ENCODE measurements at places on chromosomes 6 and 20.
A peak's percentile ranks its signal among the peaks of the same experiment; 100 is the strongest.

DNA sequence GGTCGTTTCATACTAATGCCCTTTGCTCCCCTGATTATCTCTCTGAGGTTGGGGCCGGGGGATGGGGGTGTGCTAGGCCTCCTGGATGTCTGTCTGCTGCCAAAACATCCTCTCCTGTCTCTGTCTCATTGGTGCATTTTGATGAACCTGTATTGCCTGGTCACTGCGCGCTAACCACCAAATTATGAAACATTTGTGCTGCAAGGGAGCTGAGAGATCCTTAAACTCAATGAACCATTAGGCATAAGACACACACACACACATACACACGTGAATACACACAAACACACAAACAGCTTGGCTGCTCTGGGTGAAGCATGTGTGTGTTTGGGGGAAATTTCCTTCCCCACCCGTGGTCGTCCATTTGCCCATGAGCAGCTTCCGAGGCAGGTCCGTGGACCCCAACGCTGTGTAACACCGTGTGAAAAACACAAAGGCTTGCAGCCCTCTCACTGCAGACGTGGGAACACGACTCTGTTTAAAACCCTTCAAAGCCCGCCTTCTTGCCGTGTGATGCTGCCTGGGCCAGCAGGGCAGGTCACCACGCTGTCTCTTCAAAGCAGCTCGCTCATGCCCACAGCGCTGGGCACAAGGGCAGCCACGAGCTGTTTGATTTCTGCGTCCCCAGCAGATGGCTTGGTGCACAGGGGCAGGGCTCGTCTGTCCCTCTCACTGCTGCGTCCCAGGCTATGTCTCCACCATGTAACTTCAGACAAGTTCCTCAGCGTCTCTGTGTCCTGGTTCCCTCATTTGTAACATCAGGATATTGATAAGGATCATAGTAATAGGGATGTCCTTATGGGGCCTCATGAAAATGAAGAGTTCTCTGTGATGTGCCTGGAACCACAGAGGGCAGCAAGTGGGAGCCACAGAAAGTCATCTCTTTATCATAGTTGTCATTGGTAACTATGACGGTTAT is 96.8 kb downstream of the CDH26 start:
- DNase-seq = peak; percentile 9

GRCh38 chr6:21741221-21742109 is 147.9 kb downstream of the SOX4 start:
- DNase-seq = no peak

- DNase-seq = no peak
Observed at GRCh38 chr6:72464246-72464645, 157.6 kb upstream of the KCNQ5 start.

DNA sequence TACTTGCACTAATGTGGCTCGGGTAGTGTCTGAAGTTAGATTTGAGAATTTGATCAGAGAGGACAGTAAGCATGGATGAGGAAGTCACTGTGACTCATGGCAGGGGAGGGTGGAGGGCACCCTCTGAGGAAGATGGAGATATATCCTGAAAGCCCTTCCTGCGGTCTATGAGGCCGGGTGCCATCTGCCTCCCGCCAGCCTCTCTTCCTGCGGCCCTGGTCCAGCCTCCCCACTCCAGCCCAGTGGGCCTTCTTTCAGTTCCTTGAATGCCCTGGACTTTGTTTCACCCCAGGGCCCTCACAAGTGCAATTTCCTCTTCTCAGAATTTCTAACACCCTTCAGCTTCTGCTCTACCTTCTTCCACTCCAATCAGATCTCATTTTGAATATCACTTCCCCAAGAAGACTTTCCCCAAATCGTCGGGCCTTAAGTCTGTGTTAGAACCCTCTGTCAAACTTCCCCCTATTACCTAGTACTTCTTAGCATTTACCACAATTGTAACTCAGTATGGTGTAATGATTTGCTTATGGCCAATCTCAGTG is 20.2 kb upstream of the TNFAIP3 start:
- DNase-seq = no peak

DNA sequence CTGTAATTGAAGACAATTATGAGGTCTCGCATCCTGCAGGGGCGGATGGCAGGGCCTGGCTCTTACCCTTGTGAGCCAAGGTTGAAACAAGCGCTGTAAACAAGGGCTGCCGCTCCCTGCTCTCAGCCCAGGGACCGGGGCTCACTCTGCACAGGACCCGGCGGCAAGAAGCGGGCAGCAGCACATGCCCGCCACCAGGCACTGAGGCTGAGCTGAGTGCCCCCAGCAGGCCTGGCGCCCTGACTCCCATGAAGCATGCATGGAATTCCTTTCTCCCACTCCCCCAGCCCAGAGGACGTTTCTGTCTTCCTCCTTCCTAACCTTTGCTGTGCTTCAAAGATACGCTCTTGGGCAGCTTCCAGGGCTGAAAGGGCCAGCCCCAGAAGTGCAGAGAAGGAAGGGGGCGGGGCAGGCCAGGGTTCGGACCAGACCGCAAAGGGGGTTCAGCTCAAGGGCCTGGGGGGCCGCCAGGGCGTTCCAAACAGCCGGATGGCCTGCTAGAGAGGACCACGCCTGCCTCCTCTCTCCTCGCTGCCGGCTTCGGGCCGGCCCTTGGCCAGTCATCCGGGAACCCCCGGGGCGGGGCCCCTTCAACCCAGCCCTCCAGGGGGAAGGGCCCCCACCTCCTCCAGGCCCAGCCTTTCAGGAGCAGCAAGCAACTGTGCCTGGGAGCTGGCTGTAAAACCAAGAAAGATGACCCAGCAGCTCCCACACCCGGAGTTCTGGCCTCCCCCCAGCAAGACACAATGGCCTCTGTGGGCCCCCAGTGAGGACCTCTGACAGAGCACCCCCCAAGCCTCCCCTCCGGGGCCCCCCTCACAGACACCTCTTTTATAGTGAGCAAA is 109.9 kb downstream of the NOL4L start:
- no peak for DNase-seq

DNA sequence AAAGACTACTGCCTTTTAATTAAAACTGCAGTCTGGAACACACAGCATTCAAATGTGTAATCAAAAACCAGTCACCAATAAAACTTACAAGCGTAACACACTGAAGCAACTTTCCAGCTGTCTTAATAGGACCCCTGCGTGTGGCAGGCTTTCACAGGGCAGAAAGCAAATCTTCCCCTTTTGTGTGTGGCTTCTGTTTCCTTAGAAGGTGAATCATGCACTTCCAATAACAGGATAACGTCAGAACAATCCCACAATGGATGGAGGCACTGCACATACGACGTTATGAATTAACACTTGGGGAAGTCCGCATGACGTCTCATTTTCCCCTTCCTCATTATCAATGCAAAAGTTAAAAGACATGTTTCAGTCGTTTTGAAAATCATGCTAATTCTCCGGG is 44.8 kb downstream of the INSM1 start:
- DNase-seq = no peak

- peak; percentile 34 for DNase-seq
Observed at GRCh38 chr20:37276494-37277252, 12.8 kb upstream of the MANBAL start.

DNA sequence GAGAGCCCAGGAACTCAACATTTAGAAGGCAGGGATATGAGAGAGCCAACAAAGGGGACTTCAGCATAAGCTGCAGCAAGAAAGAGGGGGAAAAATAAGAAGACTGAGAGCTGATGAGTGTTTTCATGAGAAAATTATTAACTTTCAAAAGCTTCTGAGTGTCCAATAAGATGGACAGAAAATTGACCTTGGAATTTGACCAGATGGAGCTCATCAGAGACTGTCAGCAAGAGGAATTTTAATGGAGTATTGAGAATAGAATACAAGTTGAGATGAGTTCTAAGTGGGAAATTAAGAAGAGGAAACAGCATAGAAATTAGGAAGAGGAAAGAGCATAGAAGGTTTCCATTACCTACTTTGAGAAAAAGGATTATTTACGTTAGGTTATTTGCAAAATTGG is 428.2 kb downstream of the LMBRD1 start:
- no peak for DNase-seq

- no peak for DNase-seq
Observed at GRCh38 chr20:14664101-14664500, 326.7 kb upstream of the FLRT3 start.

- no peak for DNase-seq
Observed at GRCh38 chr6:134651519-134651918, 298.4 kb downstream of the ALDH8A1 start.

DNA sequence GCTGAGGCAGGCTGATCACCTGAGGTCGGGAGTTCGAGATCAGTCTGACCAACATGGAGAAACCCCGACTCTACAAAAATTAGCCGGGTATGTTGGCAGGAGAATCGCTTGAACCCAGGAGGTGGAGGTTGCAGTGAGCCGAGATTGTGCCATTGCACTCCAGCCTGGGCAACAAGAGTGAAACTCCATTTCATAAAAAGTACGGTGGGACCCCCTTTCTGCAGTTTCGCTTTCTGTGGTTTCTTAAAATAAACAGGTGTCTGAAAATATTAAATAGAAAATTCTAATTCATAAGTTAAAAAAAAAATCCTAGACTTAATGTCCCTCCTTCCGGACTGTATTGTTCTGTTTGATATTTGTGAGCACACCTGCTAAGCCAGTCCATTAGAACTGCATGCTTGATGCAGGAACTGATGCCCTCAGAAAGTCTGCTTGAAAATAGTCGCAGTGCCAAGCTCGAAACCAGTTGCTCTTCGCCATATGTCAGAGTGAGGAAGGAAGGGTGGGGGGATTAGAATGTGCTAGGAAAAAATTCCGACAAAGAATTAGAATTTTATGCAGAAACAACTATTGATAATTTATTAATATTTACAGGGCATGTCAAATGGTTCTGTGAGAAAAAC is 85.9 kb downstream of the JARID2 start:
- no peak for DNase-seq

GRCh38 chr6:129567374-129567773 is 142.6 kb downstream of the ARHGAP18 start:
- DNase-seq = peak; percentile 7

GRCh38 chr6:161169035-161169434 is 104.8 kb downstream of the AGPAT4 start:
- DNase-seq = no peak

DNA sequence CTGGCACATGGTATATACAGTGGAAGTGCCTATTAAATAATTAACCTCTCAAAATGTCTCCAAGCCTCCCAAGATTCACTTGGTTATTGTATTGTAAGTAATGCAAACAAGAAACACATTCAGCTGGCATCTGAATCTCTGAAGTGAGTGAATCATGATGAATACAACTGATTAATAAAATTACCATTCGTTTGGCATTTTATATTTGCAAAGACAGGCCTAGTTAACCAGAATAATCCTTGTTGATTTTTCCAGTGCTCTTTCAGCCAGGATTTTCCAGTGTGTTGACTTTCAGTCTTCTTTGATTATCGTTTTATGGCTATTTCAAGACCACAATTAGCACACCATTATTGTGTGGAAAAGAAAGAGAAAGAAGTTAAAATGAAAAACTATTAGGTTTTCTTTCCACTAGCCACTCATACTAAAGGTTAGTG is 20.3 kb downstream of the SLC22A2 start:
- DNase-seq = no peak

DNA sequence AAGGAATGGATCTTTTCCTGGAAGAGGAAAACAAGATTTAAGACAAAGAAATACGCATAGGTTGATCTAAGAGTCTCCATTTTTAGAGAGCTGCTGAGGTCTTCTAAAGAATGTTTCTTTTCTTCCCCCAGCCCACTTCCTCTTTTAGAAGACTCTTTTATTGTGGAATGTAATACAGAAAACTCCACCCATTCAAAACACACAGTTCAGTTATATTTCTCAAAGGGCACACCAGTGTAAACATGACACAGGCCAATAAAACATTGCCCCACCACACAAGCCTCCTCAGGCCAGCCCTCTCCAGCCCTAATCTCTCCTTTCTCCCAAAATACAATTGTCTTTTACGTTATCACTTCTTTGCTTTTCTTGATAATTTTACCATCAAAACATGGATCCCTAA is 42.8 kb downstream of the SLC35B3 start:
- DNase-seq = no peak
